ENCODE measurements at places on chromosomes 5 and 9. TPM values are rescaled to one million over a fixed set of nuclear protein-coding genes. Genes with fewer than 3 reads are reported as not detected.
A peak's percentile ranks its signal among the peaks of the same experiment; 100 is the strongest.

- H3K27me3 ChIP-seq: no peaks in the 10 kb centered on the region
- no peak overlapping the region for H3K4me3 ChIP-seq
- no peak overlapping the region for H3K27ac ChIP-seq
- H3K4me1 ChIP-seq: peaks cover 34% of the 10 kb centered on the region
Observed at GRCh38 chr5:68126886-68127285, 88.7 kb upstream of the PIK3R1 start.

GRCh38 chr5:180639741-180640610 is 9.4 kb downstream of the FLT4 start:
- no peaks in the 10 kb centered on the region for H3K27me3 ChIP-seq
- no peaks in the 10 kb centered on the region for H3K36me3 ChIP-seq
- DNase-seq: peak; percentile 55
- H3K4me3 ChIP-seq: no peak overlapping the region
- H3K27ac ChIP-seq: no peak overlapping the region

The ACER2 gene
- 2.8 TPM for total RNA-seq

GRCh38 chr5:1318659-1319251 is 23.9 kb upstream of the TERT start:
- no peak overlapping the region for H3K4me3 ChIP-seq
- no peaks in the 10 kb centered on the region for H3K36me3 ChIP-seq
- H3K27me3 ChIP-seq: no peaks in the 10 kb centered on the region

The GABRA6 gene
- not detected for total RNA-seq

- H3K4me3 ChIP-seq: no peak overlapping the region
- no peak for DNase-seq
- no peak overlapping the region for H3K27ac ChIP-seq
- H3K4me1 ChIP-seq: no peaks in the 10 kb centered on the region
- H3K36me3 ChIP-seq: no peaks in the 10 kb centered on the region
Observed at GRCh38 chr5:96432216-96433065, 607 bp downstream of the PCSK1 start.

The FGF18 gene
- not detected for total RNA-seq

DNA sequence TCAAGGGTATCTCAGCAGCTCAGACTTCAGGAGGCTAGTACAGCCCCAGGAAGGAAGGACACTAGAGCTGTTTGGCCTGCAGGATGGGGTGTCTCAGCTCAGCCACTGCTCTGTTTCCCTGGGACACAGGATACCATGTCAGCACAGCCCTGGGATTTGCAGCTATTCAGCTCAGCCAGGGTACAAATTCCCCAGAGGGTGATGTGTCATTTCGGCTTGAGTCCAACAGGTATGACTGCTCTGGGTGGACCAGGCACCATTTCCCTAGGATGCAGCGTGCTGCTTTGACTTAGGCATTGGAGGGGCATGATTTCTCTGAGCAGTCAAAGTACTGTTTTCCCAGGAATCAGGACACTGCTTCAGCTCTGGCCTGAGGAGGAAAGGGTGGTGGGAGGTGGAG is 130.1 kb downstream of the ARSB start:
- H3K4me1 ChIP-seq: no peaks in the 10 kb centered on the region
- no peaks in the 10 kb centered on the region for H3K36me3 ChIP-seq
- no peaks in the 10 kb centered on the region for H3K27me3 ChIP-seq

GRCh38 chr9:108913391-108913790 is 20.5 kb downstream of the ELP1 start:
- H3K36me3 ChIP-seq: no peaks in the 10 kb centered on the region
- H3K4me3 ChIP-seq: no peak overlapping the region
- no peak for DNase-seq
- no peaks in the 10 kb centered on the region for H3K27me3 ChIP-seq
- H3K4me1 ChIP-seq: no peaks in the 10 kb centered on the region

GRCh38 chr5:158565017-158565789 is 534.5 kb downstream of the EBF1 start:
- no peak for DNase-seq
- no peak overlapping the region for H3K4me3 ChIP-seq
- H3K36me3 ChIP-seq: no peaks in the 10 kb centered on the region
- H3K27ac ChIP-seq: no peak overlapping the region

GRCh38 chr5:40383749-40384651 is 295.7 kb upstream of the PTGER4 start:
- H3K27me3 ChIP-seq: no peaks in the 10 kb centered on the region
- no peak for DNase-seq
- no peak overlapping the region for H3K27ac ChIP-seq
- H3K4me3 ChIP-seq: no peak overlapping the region
- no peaks in the 10 kb centered on the region for H3K36me3 ChIP-seq
- H3K4me1 ChIP-seq: no peaks in the 10 kb centered on the region

The PLCXD3 gene
- 3.3 TPM for total RNA-seq

The C9orf152 gene
- total RNA-seq: 0.06 TPM

The PLPPR1 gene
- 1.6 TPM for total RNA-seq

DNA sequence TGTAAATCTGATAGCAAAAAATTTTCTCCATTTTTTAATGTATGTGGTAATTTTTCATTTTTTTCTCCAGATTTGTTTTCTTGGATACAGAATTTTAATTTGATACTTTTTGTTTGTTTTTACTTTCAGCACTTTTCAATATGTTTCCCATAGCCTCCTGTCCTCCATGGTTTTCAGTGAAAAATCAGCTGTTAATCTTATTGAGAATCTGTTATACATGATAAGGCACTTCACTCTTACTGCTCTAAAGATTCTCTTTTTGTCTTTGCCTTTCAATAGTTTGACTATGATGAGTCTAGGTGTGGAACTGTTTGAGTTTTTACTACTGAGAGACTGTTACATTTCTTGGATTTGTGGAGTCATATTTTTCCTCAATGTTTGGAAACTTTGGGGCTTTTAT is 455.7 kb upstream of the NUDT12 start:
- H3K27ac ChIP-seq: no peak overlapping the region
- no peak for DNase-seq
- no peaks in the 10 kb centered on the region for H3K36me3 ChIP-seq
- H3K4me3 ChIP-seq: no peak overlapping the region
- no peaks in the 10 kb centered on the region for H3K27me3 ChIP-seq
- no peaks in the 10 kb centered on the region for H3K4me1 ChIP-seq

DNA sequence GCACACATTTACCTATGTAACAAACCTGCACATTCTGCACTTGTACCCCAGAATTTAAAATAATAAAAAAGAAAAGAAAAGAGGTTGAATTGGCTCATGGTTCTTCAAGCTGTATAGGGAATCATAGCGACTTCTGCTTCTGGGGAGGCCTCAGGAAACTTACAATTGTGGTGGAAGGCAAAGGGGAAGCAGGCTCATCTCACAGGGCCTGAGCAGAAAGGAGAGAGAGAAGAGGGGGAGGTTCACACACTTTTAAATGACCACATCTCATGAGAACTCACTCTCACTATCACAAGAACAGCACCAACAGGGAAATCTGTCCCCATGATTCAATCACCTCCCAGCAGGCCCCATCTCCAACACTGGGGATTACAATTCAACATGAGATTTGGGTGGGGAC is 214.6 kb downstream of the CDK5RAP2 start:
- no peak overlapping the region for H3K4me3 ChIP-seq
- H3K27me3 ChIP-seq: no peaks in the 10 kb centered on the region
- no peak overlapping the region for H3K27ac ChIP-seq
- no peak for DNase-seq

The PCDHB10 gene
- total RNA-seq: 0.12 TPM

GRCh38 chr5:90528601-90529193 is 687 bp downstream of the LYSMD3 start:
- peak overlapping the region; percentile 96 for H3K27ac ChIP-seq
- DNase-seq: no peak
- no peaks in the 10 kb centered on the region for H3K36me3 ChIP-seq
- H3K27me3 ChIP-seq: no peaks in the 10 kb centered on the region
- peaks cover 9% of the 10 kb centered on the region for H3K4me1 ChIP-seq
- peak overlapping the region; percentile 83 for H3K4me3 ChIP-seq

DNA sequence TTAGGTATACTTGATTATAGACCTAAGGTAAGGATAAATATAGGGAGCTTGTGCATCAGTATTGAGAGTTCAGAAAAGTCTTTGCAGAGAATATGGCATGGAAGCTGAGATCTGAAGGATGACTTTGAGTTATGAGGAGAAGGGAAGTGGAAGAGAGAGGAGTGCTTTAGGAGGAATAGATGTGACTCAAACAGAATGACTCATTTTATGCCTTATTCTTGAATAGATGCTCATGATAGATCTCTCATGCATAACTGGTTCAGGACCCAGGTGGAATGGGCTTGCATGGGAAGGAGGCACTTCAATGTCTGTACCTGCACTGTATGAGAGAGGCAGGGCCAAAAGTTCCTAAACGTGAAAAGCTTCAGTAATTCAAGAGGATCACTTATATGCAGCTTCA is 103.3 kb downstream of the CWC27 start:
- H3K4me3 ChIP-seq: no peak overlapping the region
- H3K36me3 ChIP-seq: no peaks in the 10 kb centered on the region
- no peak for DNase-seq
- no peak overlapping the region for H3K27ac ChIP-seq
- no peaks in the 10 kb centered on the region for H3K27me3 ChIP-seq

The PCDHB3 gene
- total RNA-seq: 0.07 TPM

The INSL6 gene
- total RNA-seq: not detected

- no peak for DNase-seq
- H3K27me3 ChIP-seq: no peaks in the 10 kb centered on the region
- no peak overlapping the region for H3K4me3 ChIP-seq
- H3K36me3 ChIP-seq: no peaks in the 10 kb centered on the region
- peaks cover 48% of the 10 kb centered on the region for H3K4me1 ChIP-seq
Observed at GRCh38 chr5:95923918-95924544, 37.6 kb downstream of the ELL2 start.
